NCI-H2081 (cell line): ENCODE measurements at places on chromosomes 6 and 20.
A peak's percentile ranks its signal among the peaks of the same experiment; 100 is the strongest.

DNA sequence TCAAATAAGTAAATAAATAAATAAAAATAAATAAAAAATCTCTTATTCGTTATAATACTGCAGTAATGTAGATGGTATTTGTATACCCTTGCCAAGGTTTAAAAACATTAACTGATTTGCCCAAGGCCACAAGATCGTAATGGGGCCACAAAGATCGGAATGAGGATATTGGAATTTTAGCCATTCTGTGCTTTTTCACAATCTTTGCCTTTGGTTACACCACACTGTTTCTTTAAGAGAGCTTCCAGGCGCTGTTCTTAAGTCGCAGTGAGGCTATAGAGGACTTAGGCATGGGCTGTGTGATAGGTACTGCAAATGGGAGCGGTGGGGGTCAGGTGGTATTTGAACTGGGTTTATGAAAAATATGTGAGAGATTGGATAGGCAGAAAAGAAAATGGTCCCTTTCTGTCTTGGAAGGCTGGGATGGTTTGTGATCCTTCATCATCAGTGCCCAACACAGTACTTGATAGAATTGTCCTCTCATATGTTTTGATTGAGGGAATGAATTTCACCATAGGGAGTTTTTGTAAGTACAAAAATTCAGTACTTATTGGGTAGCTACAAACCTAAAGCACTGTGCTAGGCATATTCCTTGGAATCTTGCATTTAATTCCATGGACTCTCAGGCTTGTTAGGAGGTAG, 1.4 kb downstream of the NUS1 start:
- DNase-seq, result no peak

DNA sequence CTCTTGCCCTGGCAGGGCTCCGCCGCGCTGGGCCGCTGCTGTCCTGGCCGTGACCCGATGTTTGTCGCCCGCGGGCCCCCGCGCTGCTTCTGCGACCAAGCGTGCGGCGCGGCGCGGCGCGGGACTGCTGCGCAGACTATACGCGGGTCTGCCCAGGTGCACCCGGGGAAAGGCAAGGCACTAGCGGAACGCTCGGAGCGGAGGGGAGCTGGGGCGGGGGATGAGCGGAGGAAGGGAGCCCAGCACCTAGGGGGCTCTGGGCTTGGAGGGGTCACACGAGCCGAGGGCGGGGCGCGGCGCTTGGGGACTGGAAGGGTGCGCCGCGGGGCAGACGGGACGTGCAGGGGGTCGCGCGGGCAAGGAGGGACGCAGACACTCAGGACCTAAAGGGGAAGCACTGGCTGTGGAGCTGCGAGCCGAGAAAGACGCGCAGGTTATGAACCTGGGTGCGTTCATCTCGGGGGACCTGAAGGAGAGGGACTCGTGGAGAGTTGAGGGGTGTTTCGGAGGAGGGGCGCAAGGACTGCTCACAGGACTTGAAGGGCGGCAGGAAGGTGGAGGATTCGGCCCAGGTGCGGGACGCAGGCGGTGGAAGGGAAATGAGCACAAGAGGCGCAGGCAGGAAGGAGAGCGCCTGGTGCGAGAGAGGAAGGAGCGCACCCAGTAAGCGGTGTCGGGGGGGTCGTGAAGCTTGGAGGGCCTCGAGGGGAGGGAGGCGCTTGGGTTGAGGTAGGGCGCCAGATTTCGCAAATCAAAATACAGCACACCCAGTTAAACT, 40.8 kb upstream of the ZNFX1 start:
- no peak for DNase-seq

DNA sequence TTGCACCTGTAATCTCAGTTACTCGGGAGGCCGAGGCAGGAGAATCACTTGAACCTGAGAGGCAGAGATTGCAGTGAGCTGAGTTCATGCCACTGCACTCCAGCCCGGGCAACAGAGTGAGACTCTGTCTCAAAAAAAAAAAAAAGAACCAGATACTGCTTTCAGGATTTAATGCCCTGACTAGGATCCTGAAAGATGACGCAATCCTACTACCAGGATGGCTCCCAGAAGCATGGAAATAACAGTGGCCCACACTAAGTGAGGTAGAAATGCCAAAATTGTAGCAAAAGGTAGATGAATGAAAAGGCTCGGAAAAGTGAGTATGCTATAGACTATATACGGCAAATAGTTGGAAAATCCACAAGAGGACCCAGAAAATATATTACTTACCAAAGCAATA, 23.8 kb upstream of the KHDC1 start:
- DNase-seq, result no peak

DNA sequence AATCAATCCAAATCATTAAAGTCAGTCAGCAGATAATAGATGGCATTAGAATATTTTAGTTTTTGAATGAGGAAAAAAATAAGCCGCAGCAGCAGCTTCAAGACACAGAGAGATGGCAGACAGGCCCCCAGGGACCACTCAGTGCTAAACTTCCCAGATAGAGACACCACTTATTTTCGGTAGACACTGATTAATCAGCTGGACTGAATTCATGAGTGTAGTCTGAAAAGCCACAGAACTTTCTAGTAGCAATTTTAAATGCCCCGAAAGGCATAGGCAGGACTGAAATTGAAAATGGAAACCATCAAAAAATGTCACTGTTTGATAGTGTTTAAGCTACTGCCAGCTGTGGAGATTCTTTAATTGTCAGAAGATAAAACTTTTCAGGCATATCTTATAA, 3.1 kb upstream of the CLDN20 start:
- DNase-seq, result no peak

DNA sequence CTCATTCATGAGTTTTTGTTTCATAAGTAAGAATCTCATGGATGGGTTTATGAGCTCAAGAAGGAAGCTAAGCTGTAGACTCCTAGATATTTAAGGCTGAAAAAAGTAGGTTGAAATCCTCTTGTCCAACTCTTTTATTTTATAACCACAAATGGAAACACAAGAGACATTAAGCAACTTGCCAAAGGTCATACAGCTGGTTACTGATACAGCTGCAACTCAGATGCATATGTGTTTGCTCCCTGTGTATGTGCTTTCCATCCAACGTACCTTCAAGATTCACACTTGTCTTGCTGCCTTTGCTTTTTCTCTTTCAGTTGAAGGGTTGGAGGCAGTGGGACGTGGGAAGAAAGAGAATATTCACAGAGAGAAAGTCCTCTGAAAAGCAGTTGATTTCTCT, 153.5 kb upstream of the STMND1 start:
- no peak for DNase-seq

DNA sequence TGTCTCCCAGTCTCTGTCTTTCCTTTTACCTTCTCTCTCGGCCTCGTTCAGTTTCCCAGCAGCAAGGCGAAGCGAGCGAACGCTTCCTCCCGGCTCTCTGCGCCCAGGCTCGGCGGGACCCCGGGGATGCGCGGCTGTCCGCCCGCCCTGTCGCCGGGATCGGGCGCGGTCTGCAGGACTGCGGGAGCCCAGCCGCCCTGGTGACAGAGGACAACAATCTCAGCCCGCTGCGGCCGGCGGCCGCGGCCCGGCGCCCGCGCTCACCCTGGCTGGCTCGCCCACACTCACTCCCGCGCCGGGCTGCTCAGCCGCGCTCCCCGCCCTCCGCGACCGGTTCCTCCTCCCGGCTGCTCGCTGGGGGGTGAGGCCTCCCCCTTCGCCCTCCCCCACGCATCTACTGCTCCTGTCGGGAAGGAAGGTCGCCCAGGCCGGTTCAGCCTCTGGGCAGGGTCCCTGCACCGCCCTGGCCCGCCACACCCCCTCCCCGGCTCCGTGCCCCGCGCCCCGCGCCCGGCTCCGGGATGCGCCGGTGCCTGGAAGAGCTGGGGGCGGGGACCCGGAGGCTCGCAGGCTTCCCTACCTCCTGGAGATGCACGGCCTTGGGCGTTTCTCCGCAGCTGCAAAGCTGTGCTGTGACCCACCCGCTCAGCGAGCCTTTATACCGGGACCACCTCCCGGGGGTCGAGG, 410 bp downstream of the SYNE1 start:
- DNase-seq, result peak; percentile 1

DNA sequence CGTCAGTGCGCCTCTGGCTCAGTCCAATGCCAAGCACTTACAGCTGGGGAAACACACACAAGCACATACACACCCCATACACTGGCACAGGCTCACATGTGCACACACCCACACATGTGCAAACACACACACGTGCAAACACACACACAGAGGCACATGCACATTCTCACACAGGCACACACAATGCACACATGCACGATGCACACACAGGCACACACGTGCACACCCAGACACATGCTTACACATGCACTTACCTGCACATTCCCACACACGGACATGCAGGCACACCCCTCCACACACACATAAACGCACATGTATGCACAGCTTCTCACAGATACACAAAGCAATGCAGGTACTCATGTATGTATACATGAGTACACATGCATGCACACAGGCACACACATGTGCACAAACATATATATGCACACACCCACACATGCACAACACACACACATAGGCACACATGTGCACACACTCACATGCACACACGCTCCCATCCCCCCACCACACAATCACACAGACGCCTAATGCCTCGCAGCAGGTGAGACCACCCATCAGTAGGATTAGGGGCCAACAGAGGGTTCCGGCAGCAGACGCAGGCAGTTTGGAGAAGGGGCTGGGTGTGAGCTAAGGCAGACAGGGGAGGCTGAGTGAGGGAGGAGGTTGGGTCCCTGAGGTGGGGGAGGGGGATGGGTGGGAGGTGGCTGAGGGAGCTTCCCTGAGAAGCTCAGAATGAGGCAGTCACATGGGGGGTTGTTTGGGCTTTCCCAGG, 71.2 kb upstream of the SLCO4A1 start:
- no peak for DNase-seq

DNA sequence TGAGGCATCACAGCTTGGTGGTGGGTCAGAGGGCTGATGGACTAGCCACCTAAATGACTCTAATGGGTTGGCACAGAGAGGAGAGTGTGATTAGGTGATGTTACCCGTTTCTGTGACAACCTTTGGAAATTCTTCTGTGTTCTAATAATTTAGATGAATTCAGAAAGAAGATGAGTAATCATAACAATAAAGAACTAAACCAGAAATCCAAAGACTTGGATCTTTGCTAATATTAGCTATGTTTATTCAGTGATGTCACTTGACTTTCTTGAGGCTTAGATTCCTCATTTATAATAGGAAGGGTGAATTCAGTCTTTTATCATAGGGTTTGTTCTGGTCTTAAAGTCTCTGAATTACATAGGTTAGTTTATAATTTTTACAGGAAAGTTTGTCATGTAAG, 19.9 kb downstream of the CRYBG1 start:
- no peak for DNase-seq

GRCh38 chr6:150492507-150492906, 107.2 kb upstream of the PLEKHG1 start:
- no peak for DNase-seq

DNA sequence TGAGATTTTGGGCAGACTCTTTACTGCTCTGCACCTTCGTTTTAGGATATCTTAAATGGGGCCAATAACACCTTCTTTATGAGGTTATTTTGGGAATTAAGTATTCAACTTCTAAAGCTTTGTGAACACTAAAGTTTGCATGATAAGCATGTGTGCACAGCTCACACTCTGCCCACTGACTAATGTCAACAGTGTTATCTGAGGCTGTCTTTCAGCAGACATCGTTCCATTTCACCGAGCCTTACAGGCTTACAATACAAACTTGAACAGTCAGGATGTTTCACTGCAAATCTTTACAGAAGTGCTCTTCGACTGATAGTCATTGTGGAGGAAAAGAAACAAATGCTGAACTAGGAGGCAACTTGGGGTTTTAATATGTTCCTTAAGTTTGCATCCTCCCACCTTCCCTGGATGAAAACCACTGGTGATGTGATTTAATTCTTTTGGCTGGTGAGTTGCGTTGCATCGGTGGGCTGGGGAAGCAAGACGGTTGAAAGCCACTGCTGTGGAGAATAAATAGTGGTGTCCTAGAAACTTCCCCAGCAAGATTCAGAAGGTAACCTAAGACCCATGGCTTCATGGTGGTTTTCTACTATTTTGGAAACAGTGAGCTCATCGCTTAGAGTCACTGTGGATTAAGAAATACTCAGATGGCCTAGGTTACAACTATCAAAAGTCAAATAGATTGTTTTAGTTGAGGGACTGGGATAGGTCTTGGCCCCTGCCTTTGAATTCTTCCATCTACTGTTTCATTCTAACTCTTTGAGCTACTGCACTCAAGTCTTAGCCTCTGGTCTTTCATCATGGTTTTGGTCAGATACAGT, 167.2 kb upstream of the MAP3K7 start:
- DNase-seq, result no peak

DNA sequence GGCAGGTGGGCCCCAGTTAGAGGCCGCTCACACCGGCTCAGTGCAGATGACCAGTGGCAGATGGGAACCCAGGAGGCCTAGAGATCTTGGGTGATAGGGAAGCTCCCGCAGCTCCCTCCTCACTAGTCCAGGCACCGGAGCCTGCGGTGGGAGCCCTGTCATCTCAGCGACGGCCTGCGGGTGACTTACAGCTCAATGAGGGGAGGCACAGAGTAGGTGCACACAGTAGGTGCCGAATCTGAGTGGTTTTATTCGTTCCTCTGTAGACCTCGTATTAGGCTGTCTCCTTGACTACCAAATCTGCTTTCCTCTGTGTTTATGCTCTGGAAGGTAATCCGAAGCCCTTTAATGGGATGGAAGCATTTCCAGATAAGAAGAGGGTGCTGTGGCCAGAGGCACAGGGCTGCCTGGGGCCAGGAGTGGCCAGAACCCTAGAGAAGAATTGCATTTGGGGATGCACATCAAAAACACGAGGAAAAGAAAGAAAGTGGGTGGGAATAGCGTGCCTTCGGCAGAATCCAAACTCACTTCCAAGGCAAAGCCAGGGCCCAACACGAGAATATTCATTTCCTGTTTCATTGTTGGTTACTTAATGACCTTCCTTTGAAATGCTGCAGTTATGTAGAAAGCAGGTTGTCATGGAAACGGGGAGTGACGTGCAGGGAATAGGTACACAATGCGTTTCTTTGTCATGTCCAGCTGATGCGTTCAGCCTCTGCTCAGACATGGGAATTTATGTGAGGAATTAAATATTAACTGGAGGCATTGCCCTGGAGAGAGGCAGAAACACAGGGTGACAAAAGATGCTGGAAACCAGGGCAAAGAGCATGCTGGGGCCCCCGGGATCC, 24.7 kb downstream of the MYT1 start:
- DNase-seq, result peak; percentile 88

GRCh38 chr6:167446046-167446445, 121.2 kb downstream of the TTLL2 start:
- DNase-seq, result no peak

GRCh38 chr6:158418501-158418900, 106.2 kb downstream of the TULP4 start:
- DNase-seq, result no peak

DNA sequence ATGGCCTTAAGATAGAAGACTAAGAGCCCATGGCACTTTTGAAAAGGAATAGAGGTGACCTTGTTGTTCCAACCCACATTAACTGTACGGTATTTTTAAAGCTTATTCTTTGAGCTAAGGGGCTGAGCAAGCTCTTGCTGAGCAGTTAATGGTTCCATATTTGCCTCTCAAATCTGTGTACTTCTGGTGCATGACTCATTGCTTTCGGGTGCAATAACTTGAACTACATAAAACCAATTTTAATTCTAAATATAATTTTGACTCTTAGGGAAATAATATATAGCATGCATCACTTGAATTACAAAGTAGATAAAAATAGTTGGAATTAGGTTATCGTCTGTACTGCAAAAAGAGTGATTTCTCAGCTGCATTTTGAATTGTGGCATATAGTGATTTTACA, 348.1 kb upstream of the CITED2 start:
- DNase-seq, result no peak

GRCh38 chr20:44615169-44615791, 32.9 kb downstream of the PKIG start:
- no peak for DNase-seq
